Dermis blood vessel endothelial cell (primary cell): ENCODE measurements at places on chromosomes 2 and 18.
A peak's percentile ranks its signal among the peaks of the same experiment; 100 is the strongest.

GRCh38 chr2:74550231-74550630 lies 3.5 kb downstream of the LOXL3 start:
- DNase-seq, result no peak

GRCh38 chr2:148968776-148969319 lies 69.7 kb upstream of the LYPD6B start:
- DNase-seq, result no peak

DNA sequence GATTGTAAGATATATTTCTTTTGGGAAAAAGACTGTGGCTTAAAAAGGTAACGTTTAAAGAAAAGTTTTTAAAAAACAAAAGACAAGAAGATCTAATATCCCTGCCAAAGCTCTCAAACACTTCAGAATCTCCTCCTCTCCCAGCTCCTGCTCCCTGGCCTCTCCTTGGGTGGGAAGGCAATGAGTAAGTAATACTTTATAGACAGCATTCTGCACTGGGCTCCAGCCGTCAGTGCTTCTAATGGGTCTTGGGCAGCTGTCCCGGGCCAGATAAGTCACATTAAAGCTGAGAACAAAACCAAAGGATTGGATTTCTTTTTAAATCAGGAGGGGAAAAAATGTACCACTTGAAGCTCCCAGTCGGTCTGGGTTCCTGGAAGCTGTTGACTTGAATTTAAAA lies 133.7 kb downstream of the ALPK2 start:
- no peak for DNase-seq

DNA sequence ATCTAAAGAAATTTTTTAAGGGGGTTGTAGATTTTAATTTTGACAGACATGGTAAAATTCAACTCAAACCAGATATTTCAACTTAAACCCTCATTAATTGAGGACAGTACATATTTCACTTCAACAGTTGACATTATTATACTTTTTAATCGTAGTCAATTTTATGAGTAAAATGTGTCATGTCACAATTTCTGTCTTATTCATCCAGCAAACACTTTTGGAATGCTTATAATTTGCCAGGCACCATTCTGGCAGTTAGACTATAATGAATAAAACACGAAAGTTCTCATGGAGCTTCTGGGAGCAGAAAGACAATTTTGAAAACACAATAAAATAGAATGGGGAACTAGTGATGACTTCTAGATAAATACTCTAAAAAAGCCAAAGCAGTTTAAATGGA lies 1094.8 kb downstream of the SUCLG1 start:
- no peak for DNase-seq

DNA sequence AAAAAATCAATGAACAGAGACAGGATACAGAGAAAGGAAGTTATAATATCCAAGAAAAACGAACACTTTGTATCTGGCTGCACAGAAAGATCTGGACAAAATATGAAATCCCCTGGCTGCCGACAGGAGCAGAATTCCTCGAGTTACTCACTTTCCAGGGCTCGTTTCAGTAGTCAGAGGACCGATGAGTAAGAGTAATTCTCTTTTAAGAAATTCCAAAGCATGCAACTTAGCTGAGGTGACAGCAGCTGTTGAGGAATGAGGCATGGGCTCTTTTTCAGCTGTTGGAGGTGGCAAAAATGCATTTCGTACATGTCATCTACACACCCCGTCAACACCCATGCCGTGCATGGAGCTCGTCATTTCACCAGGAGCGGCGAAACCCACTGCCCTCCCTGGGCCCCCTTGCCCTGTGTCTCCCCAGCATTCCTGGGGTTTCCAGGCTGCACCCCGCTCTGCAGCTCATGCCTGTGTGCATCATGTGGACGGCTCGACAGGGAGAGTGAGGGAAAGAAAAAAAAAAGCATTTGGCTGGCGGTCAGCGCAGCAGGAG lies 210.8 kb upstream of the SMIM21 start:
- DNase-seq, result no peak

DNA sequence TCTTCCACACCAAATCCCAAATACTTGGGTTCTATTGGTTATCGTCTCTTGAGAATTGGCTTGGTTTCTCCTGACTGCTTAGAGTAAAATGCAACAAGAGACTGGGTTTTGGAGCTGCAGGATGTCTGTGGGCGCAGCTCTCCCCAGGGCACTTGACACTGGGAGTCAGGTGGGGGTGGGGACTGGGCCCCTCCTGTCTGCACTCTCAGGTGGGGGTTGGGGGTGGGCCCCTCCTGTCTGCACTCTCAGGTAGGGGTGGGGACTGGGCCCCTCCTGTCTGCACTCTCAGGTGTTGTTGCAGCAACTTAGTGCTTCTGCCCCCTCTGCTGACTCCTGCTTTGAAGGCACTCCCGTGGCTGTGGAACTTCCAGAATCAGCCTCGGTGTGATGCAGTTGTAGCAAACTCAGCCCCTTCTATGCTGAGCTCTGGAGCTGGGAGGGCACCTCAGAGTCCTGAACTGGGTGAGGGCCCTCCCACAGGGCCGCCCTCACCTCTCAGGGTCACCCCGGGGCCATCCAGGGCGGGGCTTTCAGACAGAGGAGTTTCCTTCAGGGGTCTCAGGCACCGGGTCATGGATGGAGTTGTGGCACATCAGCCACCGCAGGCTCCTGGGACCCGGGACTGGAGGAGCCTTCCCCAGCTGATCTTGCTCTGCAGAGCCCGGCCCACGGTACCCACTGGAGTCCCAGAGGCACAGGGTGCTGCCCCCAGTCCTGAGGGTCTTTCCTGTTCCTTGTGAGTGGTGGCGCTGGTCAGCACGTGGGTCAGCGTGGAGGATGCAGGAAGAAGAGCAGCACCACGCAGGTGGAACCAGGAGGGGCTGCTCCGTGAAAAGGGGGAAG lies 22.9 kb upstream of the CIDEA start:
- no peak for DNase-seq

GRCh38 chr2:11680901-11681721 lies 11.1 kb upstream of the NTSR2 start:
- DNase-seq, result peak; percentile 70

DNA sequence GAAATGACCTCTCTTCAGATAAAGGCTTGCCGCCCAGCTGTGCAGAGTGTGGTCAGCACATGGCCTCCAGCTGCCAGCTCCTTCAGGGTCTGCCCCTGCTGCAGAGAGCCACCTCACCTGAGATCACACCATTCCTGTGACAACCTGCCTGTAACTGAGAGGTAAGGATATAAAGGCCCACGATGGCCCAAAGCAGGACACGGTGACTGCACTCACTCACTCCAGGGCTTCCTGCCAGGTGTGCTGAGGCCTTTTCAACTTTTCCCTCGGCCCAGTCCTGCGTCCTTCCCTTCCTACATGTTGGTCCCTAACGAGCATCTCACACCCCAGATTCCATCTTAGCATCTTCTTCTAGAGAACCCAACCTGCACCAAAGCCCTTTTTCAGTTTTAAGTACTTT lies 36.2 kb downstream of the ANKRD44 start:
- no peak for DNase-seq
